ENCODE measurements at places on chromosomes 1 and 21.

GRCh38 chr1:2294725-2295078, 66.6 kb downstream of the SKI start:
- no peak for DNase-seq

- no peak for DNase-seq
Observed at GRCh38 chr21:36825658-36826057, 126.7 kb downstream of the SIM2 start.

GRCh38 chr1:209787551-209787950, 3.2 kb upstream of the C1orf74 start:
- no peak for DNase-seq

DNA sequence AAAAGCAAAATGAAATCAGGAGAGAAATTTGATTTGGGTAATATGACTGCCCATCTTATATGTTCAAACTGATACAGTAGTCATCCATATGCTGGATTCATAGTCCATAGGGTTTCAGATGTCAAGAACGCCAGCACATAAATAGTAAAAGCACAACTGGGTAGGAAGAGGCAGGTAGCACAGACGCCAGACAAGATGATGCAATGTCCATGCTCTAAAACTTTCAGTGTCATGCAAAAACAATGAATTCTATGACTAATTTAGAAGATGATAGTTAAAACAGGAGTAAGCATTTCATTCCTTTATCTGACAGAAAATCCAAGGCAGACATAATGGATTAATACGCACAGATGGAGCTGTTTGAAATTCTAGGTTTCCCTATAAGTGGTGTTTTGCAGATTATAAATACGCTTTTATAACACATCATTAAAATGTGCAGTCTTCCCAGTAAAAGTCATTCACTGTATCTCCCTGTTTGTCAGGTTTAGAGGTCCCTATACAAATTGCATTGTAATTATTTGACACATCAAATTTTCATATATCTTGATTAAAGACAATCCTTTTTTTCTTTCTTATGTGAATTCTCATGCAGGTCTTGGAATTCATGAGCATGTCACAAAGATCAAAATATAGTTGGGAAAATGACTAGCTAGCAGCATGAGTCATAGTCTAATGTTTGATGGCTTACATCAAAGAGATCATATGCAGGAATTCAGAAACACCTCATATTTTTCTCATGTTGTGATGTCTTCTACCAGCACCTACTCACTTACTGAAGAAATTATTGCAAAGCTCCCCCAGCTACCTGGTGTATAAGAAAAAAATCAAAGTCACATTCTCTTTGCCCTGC, 139.9 kb downstream of the DSCAM start:
- no peak for DNase-seq

DNA sequence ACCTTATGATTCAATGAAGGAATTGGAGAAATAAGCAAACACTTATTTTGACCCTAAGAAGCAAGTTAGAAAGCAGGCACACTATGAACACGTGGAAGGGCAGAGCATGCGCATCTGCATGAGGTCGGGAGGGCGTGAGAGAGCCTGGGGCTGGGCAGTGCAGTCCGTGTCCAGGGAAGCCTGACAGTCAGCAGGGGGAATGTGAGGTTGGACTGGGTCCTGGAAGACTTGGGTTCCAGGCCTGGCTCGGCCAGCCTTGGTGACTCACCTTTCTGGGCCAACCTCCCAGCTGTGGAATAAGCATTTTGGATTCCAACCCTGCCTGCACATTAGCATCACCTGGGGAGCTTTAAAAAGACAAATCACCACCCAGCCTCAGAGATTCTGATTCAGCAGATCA, 26.6 kb upstream of the LMX1A start:
- DNase-seq: peak; percentile 80

DNA sequence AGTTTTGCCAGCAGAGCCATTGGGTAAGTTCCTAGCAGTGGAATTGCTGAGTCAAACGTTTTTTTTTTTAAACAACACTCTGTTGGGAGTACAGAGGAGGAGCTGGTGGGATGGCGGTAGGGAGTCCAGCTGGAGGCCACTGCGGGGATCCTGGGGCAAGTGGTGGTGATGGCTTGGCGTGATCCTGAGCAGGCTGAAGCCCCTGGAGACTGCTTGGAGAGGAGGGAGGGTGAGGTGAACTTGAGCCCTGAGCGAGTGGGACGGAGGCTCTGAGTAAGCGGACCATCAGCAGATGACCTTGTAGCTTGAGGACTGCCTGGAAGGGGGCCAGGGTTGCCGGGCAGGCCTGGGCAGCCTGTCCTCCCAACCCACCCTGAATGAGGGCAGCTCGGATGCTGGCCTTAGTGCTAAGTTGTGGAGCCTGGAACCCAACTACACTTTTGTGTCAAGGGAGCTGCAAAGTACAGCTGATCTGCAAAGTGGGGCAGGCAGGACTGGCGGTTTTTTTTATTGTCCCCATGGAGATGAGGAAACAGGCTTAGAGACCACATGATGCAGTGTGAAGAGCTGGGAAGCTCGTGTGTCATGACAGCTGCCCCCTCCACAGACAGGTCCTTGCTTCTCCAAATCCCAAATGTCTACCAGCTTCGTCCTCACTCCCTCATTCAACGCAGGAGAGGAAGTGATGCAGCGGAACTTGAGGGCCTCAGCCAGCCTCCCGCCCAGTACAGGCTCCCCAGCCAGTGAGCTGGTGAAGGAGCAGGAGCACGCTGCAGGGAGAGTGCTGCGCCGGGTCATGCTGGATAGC, 20.2 kb downstream of the MRPL37 start:
- peak; percentile 88 for DNase-seq

GRCh38 chr1:243558576-243558975, 291.5 kb downstream of the AKT3 start:
- DNase-seq: no peak

- DNase-seq: no peak
Observed at GRCh38 chr1:23395154-23395724, 25.6 kb upstream of the ZNF436 start.

DNA sequence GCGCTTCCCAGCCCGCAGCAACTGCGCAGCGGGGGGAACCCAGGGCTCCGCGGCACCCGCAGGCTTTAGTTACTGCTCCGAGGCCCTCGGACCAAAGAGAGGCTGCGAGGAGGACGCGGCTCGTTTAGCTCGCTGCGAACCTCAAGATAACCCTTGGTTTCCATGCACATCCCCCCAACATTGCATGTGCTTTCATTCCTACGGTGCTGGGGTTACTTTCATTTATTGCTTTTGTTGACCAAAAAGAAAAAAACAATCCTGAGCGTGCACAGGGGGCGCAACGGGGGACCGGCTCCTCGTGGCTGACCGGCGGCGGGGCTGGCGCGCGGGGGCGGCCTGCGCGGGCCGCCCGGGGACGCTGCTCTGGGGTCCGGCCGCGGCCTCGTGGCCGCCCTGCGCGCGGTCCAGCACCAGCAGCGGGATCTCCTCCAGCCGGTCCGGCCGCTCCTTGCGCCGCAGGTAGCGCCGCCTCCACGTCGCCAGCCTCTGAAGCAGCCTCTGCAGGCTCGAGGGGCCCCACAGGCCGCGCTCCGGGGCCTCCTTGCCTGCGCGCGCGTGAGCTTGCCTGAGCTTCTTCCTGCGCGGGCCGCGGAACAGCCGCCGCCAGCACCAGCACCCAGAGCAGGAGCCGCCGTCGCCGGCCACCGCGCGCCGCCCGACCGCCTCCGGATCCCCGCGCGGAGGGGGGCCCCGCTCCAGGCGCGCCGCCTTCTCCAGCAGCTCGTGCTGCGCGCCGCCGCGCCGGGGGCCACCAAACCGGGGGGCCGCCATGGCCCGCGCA, 77.4 kb downstream of the DESI2 start:
- peak; percentile 81 for DNase-seq

DNA sequence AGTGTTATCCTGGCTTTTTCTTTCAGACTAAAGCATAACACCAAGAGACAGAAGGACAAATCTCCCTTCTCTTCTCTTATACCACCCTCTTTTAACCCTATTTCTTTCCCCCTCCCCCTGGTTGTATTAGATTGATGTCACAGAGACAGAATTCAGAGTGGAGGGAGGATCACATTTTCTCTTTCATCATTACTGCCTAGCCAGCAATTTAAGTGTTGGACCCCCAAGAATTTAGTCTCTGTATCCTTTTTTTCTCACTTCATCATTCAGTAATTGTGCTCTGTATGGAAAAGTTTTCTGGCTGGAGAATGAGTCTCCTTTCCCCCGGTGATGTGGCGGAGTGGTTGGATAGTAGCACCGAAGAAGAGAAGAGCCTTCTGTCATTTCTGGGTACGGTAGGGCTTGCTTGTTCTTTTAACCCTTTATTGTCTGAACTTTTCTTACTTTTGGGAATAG, 124.8 kb downstream of the CLEC20A start:
- DNase-seq: no peak

DNA sequence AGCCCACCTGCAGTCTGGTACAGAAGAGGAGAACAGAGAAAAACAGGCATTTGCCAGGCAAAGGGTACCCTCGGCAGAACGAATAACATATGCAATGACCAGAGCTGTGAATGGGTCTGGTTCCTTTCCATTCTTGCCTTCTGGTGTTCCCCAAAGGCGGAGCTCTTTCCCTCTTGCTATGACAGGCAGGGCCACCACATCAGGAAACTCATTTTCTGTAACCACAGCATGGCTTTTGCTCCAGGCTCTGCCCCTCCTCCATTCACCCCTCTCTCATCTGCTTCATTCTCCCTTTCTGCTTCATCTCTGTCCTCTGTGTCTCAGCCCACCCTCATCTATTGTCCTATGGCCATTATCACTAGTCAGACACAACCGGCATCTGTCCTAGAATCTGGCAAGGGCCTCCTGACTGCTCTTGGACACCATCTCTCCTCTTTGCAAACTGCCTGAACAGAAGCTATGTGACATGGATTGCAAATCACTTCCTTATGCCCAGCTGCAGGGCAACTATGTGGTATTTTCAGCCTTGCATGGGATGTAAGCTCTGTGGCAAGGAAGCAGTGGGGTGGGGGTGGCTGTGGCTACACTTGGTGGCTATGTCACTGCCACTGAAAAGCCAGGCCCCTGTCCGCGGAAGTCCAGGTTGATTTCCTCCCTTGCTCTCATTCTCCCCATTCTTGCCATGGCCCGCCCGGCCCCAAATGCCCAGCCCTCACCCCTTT, 78.8 kb upstream of the ABCD3 start:
- no peak for DNase-seq

- peak; percentile 71 for DNase-seq
Observed at GRCh38 chr1:151047591-151047924, at the start of gene C1orf56. Gene C1orf56, plus strand, starts transcription at chr1:151047751. Its CDS starts 97 bp downstream, at chr1:151047848.

DNA sequence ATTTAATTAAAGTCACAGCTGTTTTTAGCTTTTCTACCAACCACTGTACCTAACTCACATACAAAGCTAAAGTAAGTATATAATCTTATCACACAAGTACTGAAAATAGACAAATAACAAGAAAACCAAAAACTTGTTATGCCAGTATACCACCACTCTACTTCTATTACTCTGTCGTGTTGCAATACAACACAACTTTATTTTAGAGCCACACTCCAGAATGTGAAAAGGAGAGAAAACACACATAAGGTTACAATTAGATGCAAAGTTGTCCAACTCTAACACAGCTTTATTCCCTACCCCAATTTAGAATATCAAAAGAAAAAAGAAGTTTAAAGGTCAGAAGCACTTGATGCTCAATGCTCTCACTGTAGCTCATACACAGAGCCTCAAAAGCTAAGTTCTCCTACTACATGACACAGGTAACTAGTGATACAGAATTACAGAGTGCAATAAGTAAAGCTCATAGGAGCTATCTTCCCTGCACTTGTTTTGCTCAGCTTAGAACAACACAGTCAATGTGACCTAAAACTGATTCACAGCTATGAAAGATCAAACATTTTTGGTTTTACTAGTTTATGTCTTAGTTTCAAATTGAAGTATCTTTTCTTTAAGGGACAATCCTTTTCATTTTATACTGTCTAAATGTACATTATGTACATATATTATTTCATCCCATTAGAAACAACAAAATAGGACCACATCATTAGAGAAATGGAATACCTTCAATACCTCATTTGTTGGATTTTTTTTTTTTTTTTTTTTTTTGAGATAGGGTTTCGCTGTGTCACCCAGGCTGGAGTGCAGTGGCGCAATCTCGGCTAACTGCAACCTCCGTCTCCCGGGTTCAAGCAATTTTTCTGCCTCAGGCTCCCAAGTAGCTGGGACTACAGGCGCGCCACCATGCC, 29.2 kb downstream of the EYA3 start:
- no peak for DNase-seq
